ENCODE measurements at places on chromosomes 7 and 10.
A peak's percentile ranks its signal among the peaks of the same experiment; 100 is the strongest.

GRCh38 chr10:102812231-102812876 lies 24.9 kb downstream of the CYP17A1 start:
- DNase-seq, result no peak

- no peak for DNase-seq
These were observed 14.6 kb downstream of the ATP5F1C start for GRCh38 chr10:7802606-7803005.

- peak; percentile 70 for DNase-seq
These were observed at the start of gene PARD3 for GRCh38 chr10:34815185-34816084. TSS of gene PARD3 (minus strand) at chr10:34815296. CDS start at chr10:34814995, 301 bp downstream.

GRCh38 chr7:155339474-155339873 lies 41.8 kb downstream of the INSIG1 start:
- no peak for DNase-seq

DNA sequence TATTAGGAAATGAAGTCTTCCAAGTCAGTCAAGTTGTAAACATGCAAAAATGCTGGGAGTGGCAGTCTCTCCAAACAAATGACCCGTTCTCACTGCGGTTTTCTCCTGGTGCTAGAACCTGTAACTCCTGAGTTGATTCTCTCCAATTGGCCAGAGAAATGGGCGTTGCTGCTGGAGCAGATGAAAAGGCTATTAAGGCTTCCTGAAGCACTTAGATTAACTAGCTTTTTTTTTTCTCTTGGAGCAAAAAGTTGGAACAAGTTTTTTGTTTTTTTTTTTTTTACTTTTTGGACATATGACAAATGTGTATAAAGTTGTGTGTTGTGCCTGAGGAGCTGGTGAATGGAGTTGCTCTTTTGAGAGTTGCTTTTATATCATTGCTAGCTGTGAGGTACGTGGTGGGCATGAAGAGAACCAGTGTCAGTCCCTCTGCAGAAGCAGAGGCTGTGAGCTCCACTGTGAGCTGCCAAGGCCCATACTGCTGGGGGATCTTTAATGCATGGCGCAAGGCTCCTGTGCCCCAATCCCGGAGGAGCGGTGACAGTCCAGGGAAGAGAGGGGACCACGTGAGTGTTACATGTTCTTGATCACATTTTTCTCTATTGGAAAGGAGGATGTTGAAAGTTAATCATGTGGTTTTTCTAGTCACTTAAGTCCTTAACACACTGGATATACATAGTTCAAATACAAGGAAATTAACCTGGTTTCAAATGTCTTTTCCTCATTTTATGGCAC lies 393.6 kb upstream of the GALNT17 start:
- DNase-seq, result no peak

DNA sequence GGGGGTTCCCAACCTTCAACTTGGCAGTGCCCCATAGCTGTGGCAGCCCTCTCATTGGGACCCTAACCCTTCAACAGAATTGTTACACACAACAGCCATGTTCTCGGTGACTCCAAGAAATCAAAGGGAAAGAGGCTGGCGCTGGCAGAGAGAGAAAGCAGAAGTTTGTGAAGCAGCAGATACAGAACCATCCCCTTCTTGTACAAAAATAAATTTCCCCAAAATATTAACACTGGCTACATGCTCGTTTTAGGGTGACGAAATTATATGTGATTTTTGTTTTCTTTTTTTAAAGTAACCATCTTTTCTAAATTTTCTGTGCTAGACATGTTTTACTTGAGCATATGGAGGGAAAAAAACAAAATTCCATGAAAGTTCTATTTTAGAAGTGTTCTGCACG lies 45.2 kb upstream of the SAMD8 start:
- DNase-seq, result no peak

DNA sequence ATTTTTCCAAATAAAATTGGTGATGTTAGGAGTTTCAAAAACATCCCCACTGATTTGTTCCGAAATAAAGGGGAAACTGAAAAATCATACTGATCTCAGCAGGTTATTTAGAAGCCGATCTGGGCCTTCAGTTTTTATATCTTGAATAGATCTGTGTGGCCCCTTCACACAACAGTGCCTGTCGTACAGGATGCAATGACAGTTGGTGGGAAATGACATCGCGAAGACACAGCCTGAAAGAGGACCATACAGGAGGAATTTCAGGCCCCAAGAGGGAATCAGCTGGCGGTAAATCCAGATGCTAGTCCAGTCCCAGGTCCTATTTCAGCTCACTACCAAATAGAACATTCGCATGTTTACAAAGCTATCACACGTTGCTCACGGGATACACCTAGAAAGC lies 3.0 kb downstream of the H2BK1 start:
- DNase-seq, result no peak

- no peak for DNase-seq
These were observed 87.5 kb upstream of the IFRD1 start for GRCh38 chr7:112362731-112363131.

GRCh38 chr7:11466517-11467105 lies 365.4 kb downstream of the THSD7A start:
- DNase-seq, result no peak

- no peak for DNase-seq
These were observed 59.3 kb upstream of the RNF148 start for GRCh38 chr7:122762071-122762470.

GRCh38 chr7:117237646-117238045 lies 85.2 kb downstream of the WNT2 start:
- DNase-seq, result no peak

GRCh38 chr7:5143935-5144903 lies 45.8 kb upstream of the WIPI2 start:
- DNase-seq, result peak; percentile 30

GRCh38 chr7:152137476-152138025 lies 112.1 kb downstream of the GALNT11 start:
- peak; percentile 39 for DNase-seq

DNA sequence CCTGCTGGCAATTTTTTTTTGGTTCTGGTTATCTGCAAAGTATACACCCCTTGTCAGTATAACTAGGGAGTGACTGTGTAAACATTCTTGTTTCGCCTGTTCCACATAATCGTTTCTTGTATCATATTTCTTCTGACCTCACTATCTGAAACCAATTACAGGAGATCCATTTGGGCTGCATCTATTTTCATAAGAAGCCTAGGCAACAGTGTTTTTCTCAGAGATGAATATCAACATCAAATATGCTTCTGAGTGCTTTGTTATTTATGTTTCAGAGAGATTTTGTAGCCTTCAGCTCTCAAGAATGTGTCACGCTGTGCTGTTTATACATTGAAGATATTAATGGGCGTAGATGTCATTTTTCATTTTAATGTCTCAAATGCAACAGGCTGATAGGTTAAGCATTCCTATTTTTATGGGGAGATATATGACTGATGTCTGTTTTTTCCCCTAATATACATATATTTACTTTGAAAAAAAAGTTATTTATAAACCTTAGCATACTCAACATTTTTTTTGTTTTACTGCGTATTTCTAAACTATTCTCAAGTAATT lies 115.5 kb downstream of the FOXP2 start:
- DNase-seq, result no peak

DNA sequence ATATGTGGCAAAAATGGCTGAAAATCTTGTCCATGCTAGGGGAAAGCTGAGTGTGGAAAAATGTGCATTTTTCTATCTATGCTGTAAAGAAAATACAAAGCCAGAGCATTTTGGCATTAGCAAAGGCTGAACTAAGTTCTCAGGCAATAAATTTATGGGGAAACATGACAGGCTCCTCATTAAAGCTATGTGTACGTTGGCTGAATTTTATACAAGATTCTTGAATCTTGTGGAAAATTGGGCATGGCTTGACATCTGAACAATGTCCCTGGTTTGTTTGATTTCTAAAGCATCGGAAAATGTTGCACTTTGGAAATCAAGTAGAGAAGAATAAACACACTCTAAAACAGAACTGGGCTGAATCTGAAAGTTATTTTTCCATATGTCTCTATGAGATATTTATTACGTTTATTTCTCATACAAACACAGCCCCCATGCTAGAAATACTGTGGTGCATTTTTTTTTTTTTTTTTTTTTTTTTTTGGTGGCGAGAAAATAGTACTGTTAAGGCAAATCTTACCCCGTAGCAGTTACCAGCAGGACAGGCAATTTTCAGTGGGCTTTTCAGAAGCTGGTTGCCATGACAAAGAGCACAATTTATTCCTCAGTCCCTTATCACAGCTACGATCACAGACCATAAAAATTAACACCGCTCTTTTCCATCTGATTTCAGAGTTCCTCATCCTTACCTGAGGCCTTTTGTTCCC lies 16.9 kb downstream of the CPA1 start:
- no peak for DNase-seq

DNA sequence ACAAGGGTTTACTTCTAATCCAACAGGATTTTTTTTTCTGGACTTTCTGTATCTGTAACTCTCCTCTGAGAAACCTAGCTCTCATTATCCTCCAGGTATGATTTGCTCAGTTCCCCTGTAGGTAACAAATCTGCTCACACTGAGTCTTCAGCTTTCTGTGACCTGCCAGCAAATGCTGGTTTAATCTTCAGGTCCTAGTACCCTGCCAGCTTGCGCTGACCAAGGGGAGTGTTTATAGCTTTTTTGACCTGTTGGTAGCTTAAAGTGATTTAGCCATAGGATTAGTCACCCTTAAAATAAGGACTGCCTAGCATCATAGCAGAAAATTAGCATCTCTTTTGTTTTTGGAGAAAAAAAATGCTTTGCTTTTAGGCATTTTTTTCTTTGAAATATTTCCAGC lies 22.4 kb downstream of the SND1 start:
- no peak for DNase-seq

DNA sequence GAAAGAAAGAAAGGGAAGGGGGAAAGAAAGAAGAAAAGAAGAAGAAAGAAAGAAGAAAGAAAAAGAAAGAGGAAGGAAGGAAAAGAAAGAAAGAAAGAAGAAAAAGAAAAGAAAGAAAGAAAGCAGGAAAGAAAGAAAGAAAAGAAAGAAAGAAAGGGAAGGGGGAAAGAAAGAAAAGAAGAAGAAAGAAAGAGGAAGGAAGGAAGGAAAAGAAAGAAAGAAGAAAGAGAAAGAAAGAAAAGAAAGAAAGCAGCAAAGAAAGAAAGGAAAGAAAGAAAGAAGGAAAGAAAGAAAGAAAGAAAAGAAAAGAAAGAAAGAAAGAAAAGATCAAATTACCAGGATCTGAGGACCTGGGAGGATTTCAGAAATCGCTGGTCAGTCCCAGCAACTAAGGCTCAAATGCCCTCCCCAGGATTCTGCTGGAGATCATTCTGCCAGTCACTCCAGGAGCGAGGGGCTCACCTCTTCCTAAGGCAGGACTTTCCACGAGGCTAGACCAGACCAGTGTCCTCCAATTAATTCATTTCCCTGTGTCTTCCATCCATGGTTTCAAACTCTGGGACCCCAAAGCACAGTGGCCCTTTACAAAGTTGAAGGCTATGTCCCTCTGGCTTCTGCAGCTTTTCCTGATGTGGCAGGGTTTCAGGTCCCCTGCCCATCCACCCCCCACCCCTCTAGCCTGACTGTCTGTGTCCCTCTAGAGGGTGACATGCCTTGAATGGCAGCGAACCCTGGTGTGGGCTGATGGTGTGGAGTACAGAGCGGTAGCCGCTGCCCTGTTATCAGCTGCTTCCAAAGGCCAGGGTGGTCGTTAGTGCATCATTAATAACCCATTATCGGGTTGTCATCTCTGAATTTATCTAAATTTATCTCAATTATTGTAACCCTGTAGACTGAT lies 77.9 kb downstream of the PARP12 start:
- DNase-seq, result no peak

GRCh38 chr7:139807009-139807408 lies 22.1 kb upstream of the TBXAS1 start:
- no peak for DNase-seq

GRCh38 chr10:35218339-35218955 lies 91.8 kb downstream of the CREM start:
- DNase-seq, result peak; percentile 89

- DNase-seq, result no peak
These were observed 58.6 kb upstream of the KCNIP2 start for GRCh38 chr10:101902032-101902819.

- peak; percentile 67 for DNase-seq
These were observed 106.8 kb downstream of the CYP26A1 start for GRCh38 chr10:93180482-93180931.

DNA sequence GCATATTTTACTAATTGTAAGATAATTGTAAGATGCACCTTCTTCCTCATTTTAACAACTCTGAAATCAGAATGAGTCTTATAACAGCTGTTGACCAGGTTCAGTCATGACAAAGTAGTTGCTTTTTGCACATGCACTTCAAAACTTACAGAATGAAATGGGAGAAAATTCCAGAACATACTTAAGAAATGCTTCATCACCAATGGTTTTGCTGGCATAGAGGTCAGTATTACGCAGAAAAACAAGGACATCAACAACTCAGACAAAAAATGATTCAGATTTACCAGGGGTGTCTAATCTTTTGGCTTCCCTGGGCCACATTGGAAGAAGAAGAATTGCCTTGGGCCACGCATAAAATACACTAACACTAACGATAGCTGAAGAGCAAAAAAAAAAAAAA lies 13.3 kb downstream of the COL28A1 start:
- no peak for DNase-seq

DNA sequence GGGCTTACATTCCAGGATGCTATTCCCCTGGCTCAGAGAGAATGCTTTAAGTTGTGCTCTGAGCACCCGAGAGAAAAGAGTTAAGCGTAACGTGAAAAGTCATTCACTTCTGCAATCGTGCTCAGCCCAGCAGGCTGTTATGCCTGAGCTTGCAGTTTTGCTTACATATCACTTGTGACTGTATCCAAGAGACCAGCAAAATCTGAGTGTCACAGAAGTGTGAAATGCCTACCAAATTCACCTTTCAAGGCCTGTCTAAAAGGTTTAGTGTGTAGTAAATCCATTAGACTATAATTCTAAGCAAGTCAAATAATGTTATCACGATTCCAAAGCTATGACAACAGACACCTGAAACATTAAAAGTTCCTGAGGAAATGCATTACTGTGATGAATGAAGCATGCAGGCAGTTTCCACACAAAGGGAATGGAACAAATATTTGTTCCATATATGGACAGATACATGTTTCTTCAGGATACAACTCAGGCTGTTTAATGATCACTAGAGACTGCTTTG lies 20.1 kb downstream of the ITGB1 start:
- no peak for DNase-seq

GRCh38 chr7:77812290-77812685 lies 13.7 kb downstream of the PHTF2 start:
- DNase-seq, result no peak

- DNase-seq, result no peak
These were observed 117.4 kb downstream of the ZNF365 start for GRCh38 chr10:62491597-62491996.

- DNase-seq, result no peak
These were observed 30.9 kb upstream of the TNRC18 start for GRCh38 chr7:5454485-5454884.

GRCh38 chr7:7103343-7104313 lies 78.7 kb upstream of the C1GALT1 start:
- DNase-seq, result no peak
